ENCODE measurements at places on chromosomes 4 and X.
A peak's percentile ranks its signal among the peaks of the same experiment; 100 is the strongest.

DNA sequence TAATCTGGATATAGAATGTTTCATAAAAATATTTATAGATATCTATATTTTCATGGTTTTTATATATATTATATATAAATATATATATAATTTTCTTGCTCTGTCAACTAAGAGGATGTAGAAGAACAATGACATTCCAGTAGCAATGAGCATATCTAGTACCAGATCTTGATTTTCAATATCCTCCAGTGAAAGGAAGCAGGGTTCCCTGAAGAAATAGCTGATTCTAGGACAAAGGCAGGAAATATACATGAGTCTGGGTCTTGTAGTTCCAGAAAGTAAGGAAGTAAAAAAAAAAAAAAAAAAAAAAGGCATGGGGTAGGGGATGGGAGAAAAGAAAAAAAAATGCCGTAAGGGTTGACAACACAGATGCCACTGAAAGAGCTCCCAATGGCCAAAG lies 241.4 kb downstream of the RASL11B start:
- DNase-seq = no peak

DNA sequence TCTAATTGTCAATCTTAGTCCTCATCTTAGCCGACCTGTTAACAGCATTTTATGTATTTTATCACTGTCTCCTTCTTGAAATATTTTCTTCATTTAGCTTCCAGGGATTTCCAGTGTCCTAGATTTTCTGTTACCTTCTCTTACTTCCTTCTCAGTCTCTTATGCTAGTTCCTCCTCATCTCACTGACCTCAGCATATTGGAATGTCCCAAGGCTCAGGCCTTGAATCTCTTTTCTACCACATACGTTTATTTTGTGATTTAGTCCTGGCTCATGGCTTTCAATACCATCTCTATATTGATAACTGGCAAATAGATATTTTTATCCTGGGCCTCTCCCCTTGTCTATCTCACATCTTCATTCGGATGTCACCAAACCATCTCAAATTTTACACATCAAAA lies 61.1 kb downstream of the IQCM start:
- DNase-seq = no peak

DNA sequence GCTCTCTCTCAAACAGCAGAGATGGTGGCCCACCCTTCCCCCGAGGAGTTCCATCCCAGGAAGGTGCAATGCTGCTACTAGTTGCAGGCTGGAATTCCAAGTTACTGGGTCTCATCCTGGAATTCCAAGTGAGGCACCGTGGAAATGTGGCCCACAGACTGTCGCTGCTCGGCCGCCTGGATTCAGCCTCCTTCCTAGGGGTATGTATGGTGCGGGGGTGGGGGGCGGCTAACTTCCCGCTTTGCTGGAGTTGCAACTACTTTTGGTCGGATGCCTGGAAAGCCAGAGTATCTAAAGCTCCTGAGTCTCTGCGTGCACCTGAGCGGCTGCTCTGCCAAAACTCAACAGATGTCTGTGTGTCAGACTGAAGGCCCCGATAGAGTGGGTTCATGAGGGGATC lies 1146.2 kb downstream of the RPA4 start:
- DNase-seq = no peak

DNA sequence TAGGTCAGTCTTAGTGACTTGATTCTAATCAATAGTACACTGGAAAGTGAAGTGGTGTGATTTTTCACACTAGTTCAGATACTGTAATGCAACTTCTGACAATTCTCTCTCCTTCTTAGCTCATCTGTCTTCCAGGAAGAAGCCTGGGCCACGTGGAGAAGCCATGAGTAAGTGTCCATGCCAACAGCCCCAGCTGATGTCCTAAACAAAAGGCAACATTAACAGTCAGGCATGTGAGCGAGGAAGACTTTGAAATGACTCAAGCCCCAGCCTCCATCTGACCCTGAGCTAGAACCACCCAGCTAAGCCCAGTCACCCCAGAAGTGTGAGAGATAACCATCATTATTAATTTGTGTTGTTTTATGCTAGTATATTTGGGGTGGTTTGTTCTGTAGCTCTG lies 115.7 kb upstream of the MAGEB16 start:
- no peak for DNase-seq

DNA sequence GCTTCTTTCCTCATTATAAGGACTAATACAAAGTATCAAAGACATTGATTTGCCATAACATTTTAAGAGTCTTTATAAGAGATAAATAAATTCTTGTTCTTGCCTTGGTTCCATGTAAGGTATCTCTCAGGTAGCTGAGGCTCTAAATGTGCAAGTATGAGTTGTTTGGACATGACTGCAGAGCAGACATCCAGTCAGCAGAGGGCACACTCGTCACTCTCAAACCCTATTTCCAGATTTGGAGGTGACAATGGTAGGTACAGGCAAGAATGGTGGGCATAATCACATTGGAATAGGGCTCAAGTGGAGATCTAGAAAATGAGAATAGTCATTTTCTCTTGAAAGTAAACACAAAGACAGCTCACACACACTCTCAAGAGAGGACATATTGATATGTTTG lies 133.3 kb upstream of the ZIC3 start:
- no peak for DNase-seq

DNA sequence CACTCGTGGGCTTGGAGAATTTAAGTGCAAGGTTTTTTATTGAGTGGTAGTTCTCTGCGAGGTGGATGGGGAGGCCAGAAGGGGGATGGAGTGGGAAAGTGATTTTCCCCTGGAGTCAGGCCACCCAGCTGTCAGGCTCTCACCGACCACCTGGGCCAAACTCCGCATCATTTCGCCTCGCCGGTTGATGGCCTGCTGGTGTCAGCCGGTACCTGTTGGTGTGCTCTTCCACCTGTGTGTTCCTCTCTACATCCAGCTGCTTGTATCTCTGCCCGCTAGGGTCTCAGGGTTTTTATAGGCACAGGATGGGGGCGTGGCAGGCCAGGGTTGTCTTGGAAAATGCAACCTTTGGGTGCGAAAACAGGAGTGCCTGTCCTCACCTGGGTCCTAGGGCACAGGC lies 200.9 kb downstream of the DACH2 start:
- DNase-seq = no peak

GRCh38 chr4:22237846-22238494 lies 277.9 kb downstream of the ADGRA3 start:
- no peak for DNase-seq

DNA sequence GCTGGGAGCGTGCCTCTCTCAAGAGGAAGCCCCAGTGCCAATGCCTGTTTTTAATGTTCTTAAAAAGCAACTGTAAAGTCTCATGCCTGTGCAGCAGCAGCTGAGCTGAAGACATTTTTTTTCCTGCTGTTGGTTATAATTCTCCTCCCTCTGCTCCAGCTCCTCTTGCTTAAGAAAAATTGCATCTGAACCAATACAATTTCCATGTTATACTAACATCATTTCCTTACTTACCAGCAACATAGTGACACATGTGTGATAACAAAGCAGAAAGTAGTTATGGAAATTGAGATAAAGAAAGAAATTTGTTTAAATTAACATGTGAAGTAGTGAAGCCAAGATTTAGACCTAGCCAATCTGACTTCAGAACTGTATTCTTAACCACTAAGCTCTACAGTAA lies 101.4 kb downstream of the TBC1D19 start:
- no peak for DNase-seq

- peak; percentile 46 for DNase-seq
These were observed 38.1 kb upstream of the ARSH start for GRCh38 chrX:2967998-2968909.

DNA sequence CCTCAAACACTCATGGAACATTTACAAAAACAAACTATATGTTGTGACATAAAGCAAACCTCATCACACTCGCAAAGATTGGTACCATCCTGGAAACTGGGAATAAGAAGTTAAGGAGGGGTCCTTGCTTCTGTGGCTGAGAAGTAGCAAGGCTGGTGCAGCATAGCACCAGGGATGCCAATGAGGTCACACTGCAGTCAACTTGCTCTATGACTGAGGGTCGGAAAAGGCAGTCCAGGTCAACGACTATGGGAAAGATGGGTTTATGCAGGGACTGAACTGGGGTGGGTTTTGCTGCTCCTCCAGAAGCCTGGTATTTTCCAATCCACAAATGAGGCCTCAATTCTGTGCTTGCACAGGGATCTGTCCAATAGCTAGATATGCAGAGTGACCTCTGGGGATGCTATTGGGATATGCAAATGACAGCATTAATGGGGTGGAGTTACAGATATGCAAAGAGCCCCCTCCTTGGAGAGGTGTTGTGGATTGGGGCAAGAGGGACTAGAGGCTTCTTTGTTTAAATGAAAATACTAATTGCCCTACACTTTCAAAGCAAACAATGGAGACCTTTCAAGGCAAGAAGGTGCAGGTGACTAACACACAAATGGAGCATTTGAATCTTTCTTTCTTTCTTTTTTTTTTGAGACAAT lies 7.2 kb upstream of the IL13RA1 start:
- DNase-seq = no peak
